ENCODE measurements at places on chromosomes 5 and 9. TPM values are rescaled to one million over a fixed set of nuclear protein-coding genes. Genes with fewer than 3 reads are reported as not detected.

- DNase-seq = no peak
- H3K4me3 ChIP-seq = no peak overlapping the region
- no peaks in the 10 kb centered on the region for H3K27me3 ChIP-seq
- no peak overlapping the region for H3K27ac ChIP-seq
Observed at GRCh38 chr9:23041466-23041865, 594.8 kb downstream of the DMRTA1 start.

- no peak for DNase-seq
- H3K4me3 ChIP-seq = no peak overlapping the region
- no peaks in the 10 kb centered on the region for H3K27me3 ChIP-seq
Observed at GRCh38 chr5:110356677-110357076, 369.8 kb downstream of the TMEM232 start.

- no peaks in the 10 kb centered on the region for H3K27me3 ChIP-seq
- DNase-seq = no peak
Observed at GRCh38 chr5:124528838-124529237, 217.6 kb downstream of the ZNF608 start.

DNA sequence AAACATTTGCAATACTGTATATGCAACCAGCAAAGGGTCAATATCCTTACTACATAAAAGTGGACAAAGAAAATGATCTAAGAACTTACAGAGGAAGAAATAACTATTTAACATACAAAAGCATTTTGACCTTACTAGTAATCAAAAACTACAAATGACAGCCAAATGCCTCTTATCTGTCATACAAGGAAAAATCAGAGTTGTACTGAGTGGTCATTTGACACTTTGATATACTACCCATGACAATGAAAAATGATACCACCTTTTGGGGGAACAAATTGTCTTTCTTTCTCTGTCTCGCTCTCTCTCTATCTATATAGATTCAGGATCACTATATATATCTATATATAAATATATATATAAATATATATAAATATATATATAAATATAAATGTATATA, 50.4 kb upstream of the ZSWIM6 start:
- H3K36me3 ChIP-seq = no peaks in the 10 kb centered on the region
- no peaks in the 10 kb centered on the region for H3K27me3 ChIP-seq
- no peak overlapping the region for H3K27ac ChIP-seq
- no peak overlapping the region for H3K4me3 ChIP-seq
- DNase-seq = no peak
- H3K4me1 ChIP-seq = no peaks in the 10 kb centered on the region

GRCh38 chr9:128428644-128429512, 8.2 kb downstream of the CERCAM start:
- H3K27ac ChIP-seq = no peak overlapping the region
- H3K36me3 ChIP-seq = no peaks in the 10 kb centered on the region

DNA sequence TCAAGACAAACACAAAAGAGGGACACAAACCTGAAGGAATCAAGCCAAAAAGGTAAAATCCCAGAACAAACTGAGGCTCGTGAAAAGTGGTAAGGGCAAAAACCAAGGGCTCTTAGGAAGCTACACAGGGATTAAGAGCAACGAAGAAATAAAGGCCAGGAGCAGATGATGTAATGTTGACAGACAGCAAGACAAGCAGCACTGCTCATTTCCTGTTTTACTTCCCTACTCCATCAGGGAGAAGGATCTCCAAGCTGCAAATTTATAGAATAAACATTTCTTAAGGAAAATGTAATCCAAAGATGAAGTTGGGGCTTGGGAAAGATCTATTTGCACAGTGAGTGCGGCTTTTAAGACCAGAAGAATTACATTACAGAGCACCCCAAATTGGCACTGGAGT, 182.3 kb upstream of the MAP1B start:
- no peak overlapping the region for H3K27ac ChIP-seq
- no peaks in the 10 kb centered on the region for H3K4me1 ChIP-seq
- no peak overlapping the region for H3K4me3 ChIP-seq
- no peaks in the 10 kb centered on the region for H3K27me3 ChIP-seq
- no peaks in the 10 kb centered on the region for H3K36me3 ChIP-seq

- DNase-seq = peak; percentile 27
- H3K4me1 ChIP-seq = no peaks in the 10 kb centered on the region
- H3K4me3 ChIP-seq = no peak overlapping the region
- no peak overlapping the region for H3K27ac ChIP-seq
Observed at GRCh38 chr5:35919191-35919590, 19.2 kb downstream of the CAPSL start.

DNA sequence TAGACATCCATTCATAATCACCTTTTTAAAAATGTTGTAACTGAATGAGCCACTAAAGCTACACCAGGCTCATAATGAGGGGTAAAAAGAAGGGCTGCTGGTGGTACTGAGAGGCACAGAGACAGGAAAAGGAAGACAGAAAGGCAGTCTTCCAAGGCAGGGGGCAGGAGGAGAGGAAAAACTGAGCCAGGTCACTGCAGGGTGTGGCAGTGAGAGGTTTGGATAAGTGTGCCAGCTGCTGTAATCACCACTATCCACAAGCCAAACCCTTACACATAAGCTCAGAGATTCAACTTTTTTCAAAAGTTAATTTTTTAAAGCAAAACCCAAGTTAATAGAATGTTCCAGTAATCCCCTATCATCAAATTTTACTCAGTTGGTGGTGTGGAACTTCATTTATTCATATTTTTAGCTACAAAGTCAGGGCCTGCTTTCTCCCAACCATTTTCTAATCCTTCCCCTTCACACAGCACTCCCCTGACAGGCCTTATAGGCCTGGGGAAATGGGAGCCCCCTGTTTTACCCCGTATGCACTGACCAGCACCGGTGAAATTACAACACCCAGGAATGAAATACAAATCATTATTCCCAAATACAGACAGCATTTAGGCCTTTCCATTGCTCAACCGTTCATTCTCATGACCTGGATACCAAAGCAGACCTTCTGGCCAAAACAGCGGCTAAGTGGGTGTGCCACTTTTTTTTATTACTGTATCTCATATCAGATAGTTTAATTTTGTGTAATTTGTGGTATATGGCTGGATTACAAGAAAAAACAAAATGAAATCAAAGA, 76.3 kb downstream of the EFNA5 start:
- no peak overlapping the region for H3K4me3 ChIP-seq
- no peak overlapping the region for H3K27ac ChIP-seq
- no peaks in the 10 kb centered on the region for H3K27me3 ChIP-seq
- H3K36me3 ChIP-seq = no peaks in the 10 kb centered on the region
- DNase-seq = no peak
- H3K4me1 ChIP-seq = no peaks in the 10 kb centered on the region

- no peaks in the 10 kb centered on the region for H3K36me3 ChIP-seq
- H3K4me1 ChIP-seq = peaks cover 18% of the 10 kb centered on the region
- peak overlapping the region; percentile 78 for H3K4me3 ChIP-seq
- H3K27me3 ChIP-seq = no peaks in the 10 kb centered on the region
Observed at GRCh38 chr9:35102465-35102768, 514 bp downstream of the STOML2 start.

DNA sequence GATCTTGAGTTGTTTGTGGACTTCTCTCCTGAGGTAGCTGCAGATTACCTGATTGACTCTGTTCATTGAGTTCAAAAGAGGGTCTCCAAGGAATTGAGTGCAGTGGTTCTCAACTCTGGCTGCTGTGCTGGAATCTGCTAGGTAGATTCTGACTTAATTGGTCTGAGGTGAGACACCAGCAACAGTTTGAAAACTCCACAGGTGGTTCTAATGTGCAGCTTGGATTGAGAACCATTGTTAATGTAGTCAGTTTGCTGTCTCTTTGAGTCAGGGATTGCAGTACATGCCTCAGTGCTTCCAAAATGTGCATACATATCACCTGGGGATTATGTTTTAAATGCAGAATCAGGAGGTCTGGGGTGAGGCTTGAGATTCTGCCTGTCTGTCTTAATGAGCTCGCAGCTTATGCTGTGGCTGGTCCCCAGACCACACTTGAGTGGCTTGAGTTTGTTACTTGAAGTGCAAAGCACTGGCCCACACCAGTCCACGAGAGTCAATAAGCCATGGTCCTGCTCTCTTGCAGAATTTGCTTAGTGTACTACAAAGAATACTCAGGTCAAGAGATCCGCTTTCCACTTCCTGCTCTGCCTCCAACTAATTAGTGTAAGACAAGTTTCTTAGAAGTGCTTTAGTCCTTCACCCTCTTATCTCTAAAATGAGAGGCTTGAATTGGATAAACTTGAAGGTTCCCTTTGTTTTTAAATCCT, 82.3 kb downstream of the ATG10 start:
- no peak overlapping the region for H3K27ac ChIP-seq
- H3K27me3 ChIP-seq = no peaks in the 10 kb centered on the region
- no peaks in the 10 kb centered on the region for H3K4me1 ChIP-seq

- H3K4me3 ChIP-seq = no peak overlapping the region
- H3K27me3 ChIP-seq = no peaks in the 10 kb centered on the region
- DNase-seq = no peak
- no peaks in the 10 kb centered on the region for H3K36me3 ChIP-seq
- no peak overlapping the region for H3K27ac ChIP-seq
- no peaks in the 10 kb centered on the region for H3K4me1 ChIP-seq
Observed at GRCh38 chr5:178307267-178308045, 74.9 kb upstream of the PHYKPL start.

GRCh38 chr9:128151309-128152132, 2.3 kb downstream of the LCN2 start:
- no peak overlapping the region for H3K27ac ChIP-seq
- H3K27me3 ChIP-seq = no peaks in the 10 kb centered on the region
- no peaks in the 10 kb centered on the region for H3K36me3 ChIP-seq
- H3K4me1 ChIP-seq = no peaks in the 10 kb centered on the region
- DNase-seq = peak; percentile 12
- H3K4me3 ChIP-seq = no peak overlapping the region

The KCNN2 gene
- 53.6 TPM for total RNA-seq

The DIPK1B gene
- total RNA-seq = 4.6 TPM

The BTNL8 gene
- total RNA-seq = 1.2 TPM

The SPTLC1 gene
- 106 TPM for total RNA-seq

The OR1J2 gene
- not detected for total RNA-seq
